Upper lobe of left lung (tissue), 6 donors: ENCODE measurements at places on chromosomes 12 and 14. TPM values are rescaled to one million over a fixed set of nuclear protein-coding genes. Genes with fewer than 3 reads are reported as not detected.

GRCh38 chr12:122024132-122024785 lies 2.6 kb downstream of the BCL7A start:
- H3K27me3 ChIP-seq = no peaks in the 10 kb centered on the region
- no peak for DNase-seq
- no peak overlapping the region for H3K4me3 ChIP-seq
- peak overlapping the region; percentile 78 for H3K27ac ChIP-seq
- no peaks in the 10 kb centered on the region for H3K36me3 ChIP-seq

DNA sequence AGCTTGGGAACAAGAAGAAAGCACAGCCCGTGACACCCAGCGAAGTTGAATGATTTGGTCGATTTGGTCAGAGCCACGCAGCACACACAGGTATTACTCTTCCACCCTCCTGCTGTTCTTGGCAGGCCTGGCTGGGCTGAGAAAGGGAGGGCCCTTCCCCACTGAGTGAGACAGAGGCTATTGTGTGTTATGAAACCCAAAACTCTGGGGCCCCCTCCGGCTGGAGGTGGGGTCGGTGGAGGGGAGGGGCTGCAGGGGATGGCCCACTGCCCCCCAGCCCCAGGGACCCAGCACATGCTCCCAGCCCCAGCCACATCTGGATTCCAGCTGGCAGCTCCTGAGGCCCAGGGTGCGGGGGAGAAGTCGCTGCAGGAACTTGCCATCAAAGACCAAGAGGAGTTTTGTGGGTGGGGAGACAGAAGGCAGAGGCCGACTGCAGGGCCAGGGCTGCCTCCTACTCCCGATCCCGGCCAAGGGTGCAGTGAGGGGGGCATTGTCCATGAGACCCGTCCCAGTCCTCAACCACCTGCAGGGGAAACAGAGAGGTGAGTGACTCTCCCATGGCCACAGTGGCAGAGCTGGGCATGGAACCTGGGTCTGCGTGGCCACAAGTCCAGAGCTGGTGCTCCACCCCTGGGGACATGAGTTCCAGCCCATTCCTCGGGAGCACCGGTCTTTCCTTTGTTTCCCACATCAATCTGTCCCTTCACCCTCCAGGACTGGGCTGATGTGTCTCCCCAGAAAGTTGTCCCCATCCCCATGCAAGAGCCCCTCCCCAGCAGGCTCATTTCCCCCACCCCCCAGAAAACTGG lies 8.7 kb downstream of the TMEM119 start:
- H3K36me3 ChIP-seq = no peaks in the 10 kb centered on the region
- no peaks in the 10 kb centered on the region for H3K27me3 ChIP-seq
- no peak overlapping the region for H3K4me3 ChIP-seq
- H3K27ac ChIP-seq = no peak overlapping the region

DNA sequence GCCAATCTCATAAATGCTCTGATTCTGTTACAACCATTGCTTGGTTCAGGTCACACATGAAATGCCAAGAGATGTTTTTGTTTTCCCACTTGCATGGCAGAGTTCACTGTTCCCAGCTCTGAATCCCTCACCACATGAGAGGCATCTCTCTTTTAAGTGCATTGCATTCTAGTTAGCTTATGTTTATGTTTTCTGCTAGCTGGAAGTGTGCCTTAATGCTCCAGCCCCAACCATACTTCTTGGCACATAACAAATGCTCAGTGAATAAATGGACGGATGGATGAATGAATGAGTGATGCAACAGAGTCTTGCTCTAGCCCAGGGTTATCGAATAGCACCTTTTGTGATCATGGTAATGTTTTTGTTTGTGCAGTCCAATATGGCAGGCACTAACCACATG lies 197.3 kb downstream of the PPM1H start:
- H3K27ac ChIP-seq = no peak overlapping the region
- no peaks in the 10 kb centered on the region for H3K4me1 ChIP-seq
- H3K4me3 ChIP-seq = no peak overlapping the region
- no peaks in the 10 kb centered on the region for H3K27me3 ChIP-seq
- DNase-seq = no peak
- no peaks in the 10 kb centered on the region for H3K36me3 ChIP-seq

Gene CMA1
- total RNA-seq = 1.8 TPM

DNA sequence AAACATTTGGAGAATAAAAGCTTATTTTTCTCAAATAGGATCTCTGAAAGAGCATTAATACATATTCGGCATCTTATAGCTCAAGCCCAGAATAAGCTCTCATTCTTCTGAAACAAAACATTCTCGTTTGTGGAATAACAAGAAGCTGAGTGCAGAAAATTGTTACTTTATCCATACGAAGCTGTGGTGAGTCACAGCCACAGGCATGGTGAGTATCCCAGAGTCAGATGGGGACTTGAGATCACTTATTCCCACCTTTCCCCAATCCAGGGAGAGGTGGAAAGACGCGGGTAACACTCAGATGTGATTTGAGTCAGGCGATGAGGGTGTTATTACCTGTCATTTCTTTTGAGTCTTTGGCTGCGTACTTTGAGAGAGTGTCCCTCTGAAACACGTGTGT lies 214.6 kb upstream of the TMEM132C start:
- H3K27me3 ChIP-seq = no peaks in the 10 kb centered on the region
- no peak overlapping the region for H3K4me3 ChIP-seq
- no peaks in the 10 kb centered on the region for H3K4me1 ChIP-seq
- no peaks in the 10 kb centered on the region for H3K36me3 ChIP-seq
- no peak for DNase-seq

Gene SERPINA5
- total RNA-seq = 1.5 TPM

Gene SLC2A14
- total RNA-seq = not detected

Gene GSG1
- not detected for total RNA-seq

GRCh38 chr14:27409944-27410343 lies 812.1 kb upstream of the NOVA1 start:
- no peaks in the 10 kb centered on the region for H3K4me1 ChIP-seq
- no peak overlapping the region for H3K27ac ChIP-seq
- H3K4me3 ChIP-seq = no peak overlapping the region
- H3K27me3 ChIP-seq = no peaks in the 10 kb centered on the region
- H3K36me3 ChIP-seq = no peaks in the 10 kb centered on the region
- no peak for DNase-seq

Gene HAL
- 5.2 TPM for total RNA-seq

Gene FRS2
- 54.1 TPM for total RNA-seq

Gene TAS2R8
- not detected for total RNA-seq

DNA sequence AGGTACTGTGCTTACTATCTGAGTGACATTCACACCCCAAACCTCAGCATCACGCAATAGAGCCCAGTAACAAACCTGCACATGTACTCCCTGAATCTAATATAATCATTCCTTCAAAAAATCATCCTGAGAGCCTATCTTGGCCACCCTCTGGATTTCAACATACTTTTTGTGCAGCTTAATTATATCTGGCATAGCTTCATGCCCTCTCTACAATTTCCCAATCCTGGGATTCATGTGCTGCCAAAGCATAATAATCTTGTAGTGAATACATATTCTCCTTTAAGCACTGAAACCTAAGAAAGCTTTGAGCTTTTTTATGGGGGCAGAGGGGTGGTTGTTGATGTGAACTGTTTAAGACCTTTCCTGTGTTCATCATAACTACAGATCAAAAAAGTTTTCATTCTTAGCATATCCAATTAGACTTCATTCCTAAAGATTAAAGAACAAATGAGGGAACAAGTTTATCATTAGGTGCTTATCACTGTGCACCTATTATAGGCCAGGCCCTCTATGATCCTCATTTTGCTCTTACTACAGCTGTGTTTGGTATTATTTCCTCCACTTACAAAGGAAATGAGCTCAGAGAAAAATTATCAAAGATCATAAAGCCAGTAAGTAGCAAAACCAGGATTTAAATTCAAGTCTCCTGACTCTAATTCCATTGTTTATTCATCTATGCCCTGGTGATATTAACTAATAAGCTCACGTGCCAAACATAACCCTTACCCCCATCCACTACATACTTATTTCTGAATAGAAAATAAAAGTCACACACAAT lies 51.2 kb downstream of the SINHCAF start:
- no peak overlapping the region for H3K4me3 ChIP-seq
- no peaks in the 10 kb centered on the region for H3K27me3 ChIP-seq
- H3K36me3 ChIP-seq = no peaks in the 10 kb centered on the region
- H3K4me1 ChIP-seq = no peaks in the 10 kb centered on the region

Gene IRAK3
- 65.0 TPM for total RNA-seq

- H3K36me3 ChIP-seq = no peaks in the 10 kb centered on the region
- DNase-seq = peak; percentile 66
- H3K4me3 ChIP-seq = no peak overlapping the region
Observed at GRCh38 chr12:94244165-94245133, 96.1 kb downstream of the PLXNC1 start.

Gene TAS2R13
- total RNA-seq = 3.1 TPM

Gene PLA2G1B
- 101 TPM for total RNA-seq

Gene ANAPC5
- 87.1 TPM for total RNA-seq

DNA sequence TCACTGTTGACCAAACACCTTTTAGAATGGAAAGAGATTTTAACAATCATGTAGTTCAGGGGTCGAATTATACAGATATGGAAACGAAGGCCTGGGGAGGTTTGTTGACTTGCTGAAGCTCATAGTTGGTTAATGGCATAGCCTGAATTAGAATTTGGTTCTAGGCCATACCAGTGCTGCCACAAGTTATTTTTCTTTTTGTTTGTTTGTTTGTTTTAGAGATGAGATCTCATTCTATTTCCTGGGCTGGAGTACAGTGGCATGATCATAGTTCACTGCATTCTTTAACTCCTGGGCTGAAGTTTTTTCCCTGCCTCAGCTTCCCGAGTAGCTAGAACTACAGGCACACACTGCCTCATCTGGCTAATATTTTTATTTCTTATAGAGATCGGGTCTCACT lies 25.4 kb upstream of the ALG10B start:
- no peak overlapping the region for H3K27ac ChIP-seq
- no peak for DNase-seq
- no peaks in the 10 kb centered on the region for H3K36me3 ChIP-seq
- no peak overlapping the region for H3K4me3 ChIP-seq

GRCh38 chr14:81682701-81683100 lies 149.0 kb upstream of the SEL1L start:
- no peak overlapping the region for H3K4me3 ChIP-seq
- no peaks in the 10 kb centered on the region for H3K36me3 ChIP-seq
- no peak overlapping the region for H3K27ac ChIP-seq
- no peak for DNase-seq
- no peaks in the 10 kb centered on the region for H3K27me3 ChIP-seq

Gene LTBR
- total RNA-seq = 84.9 TPM

- no peaks in the 10 kb centered on the region for H3K27me3 ChIP-seq
- no peaks in the 10 kb centered on the region for H3K36me3 ChIP-seq
- H3K27ac ChIP-seq = no peak overlapping the region
- H3K4me3 ChIP-seq = no peak overlapping the region
Observed at GRCh38 chr12:65963862-65964240, 139.6 kb downstream of the HMGA2 start.

- H3K4me1 ChIP-seq = peaks cover 47% of the 10 kb centered on the region
- peak; percentile 98 for DNase-seq
- peak within 1 kb of the TSS; percentile 100 for H3K27ac ChIP-seq
- peak within 1 kb of the TSS; percentile 73 for H3K4me3 ChIP-seq
- H3K27me3 ChIP-seq = no peaks in the 10 kb centered on the region
- no peaks in the 10 kb centered on the region for H3K36me3 ChIP-seq
Observed at GRCh38 chr12:12716793-12717585, at the start of gene CDKN1B. CDKN1B (plus strand) TSS chr12:12717368; CDS start chr12:12717840, 472 bp downstream.

DNA sequence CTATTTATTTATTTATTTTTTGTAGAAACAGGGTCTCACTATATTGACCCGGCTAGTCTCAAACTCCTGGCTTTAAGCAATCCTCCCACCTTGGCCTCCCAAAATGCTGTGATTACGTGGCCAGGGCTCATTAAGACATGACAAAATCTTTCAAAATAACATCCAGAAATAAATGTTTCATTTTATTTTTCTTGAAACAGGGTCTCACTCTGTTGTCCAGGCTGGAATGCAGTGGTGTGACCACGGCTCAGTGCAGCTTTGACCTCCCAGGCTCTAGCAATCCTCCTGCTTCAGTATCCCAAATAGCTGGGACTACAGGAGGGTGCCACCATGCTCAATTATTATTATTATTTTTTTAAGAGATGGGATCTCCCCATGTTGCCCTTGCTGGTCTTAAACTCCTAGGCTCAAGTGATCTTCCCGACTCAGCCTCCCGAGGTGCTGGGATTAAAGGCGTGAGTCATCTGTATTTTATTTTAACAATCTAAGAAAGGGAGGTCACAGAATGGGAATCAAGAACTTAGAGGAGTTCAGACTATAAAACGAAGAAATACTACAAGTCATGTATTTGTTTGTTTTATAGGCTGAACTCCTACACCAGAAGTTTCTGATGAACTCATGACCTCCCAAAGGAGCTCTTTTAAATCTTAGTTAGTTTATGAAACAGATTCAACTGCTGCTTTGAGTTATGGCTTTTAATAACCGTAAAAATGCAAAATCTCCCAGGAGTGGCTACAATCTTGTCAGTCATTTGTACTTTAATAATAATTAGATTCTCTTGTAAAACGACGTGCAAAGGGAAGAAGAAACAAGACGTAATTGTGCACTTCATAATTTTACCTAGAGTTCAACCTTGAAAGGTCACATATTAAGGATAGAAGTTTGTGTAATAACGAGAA lies 2.1 kb upstream of the TMEM263 start:
- H3K27me3 ChIP-seq = no peaks in the 10 kb centered on the region
- no peaks in the 10 kb centered on the region for H3K36me3 ChIP-seq
- no peak overlapping the region for H3K27ac ChIP-seq

GRCh38 chr12:49950273-49951251 lies at the start of gene AQP2:
AQP2 (plus strand) TSS chr12:49950737; CDS start chr12:49950831, 94 bp downstream.
- H3K36me3 ChIP-seq = no peaks in the 10 kb centered on the region
- no peak within 1 kb of the TSS for H3K4me3 ChIP-seq
- no peaks in the 10 kb centered on the region for H3K27me3 ChIP-seq
- no peak within 1 kb of the TSS for H3K27ac ChIP-seq

DNA sequence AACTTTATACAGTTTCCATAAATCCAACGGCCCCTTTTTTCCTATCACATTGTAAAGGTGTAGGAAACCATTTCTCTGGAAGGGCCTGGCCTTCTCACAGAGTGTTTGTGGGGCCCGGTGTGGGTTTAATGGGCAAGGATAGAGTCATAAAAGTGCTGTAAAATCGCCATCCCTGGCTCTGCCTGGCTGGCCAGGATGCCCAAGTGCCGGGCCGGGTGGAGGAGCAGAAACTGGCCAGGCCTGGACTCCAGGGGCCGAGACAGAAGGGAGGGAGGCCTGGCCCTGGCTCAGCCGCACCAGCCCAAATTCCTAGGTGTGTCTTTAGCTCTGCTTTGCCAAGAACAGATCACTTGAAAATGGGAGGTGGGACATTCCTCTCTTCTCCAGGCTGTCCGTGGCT lies 77.1 kb upstream of the DICER1 start:
- no peaks in the 10 kb centered on the region for H3K4me1 ChIP-seq
- H3K36me3 ChIP-seq = no peaks in the 10 kb centered on the region
- no peaks in the 10 kb centered on the region for H3K27me3 ChIP-seq
- no peak for DNase-seq

GRCh38 chr12:119828300-119828699 lies 48.8 kb downstream of the CIT start:
- no peaks in the 10 kb centered on the region for H3K4me1 ChIP-seq
- no peaks in the 10 kb centered on the region for H3K27me3 ChIP-seq
- H3K4me3 ChIP-seq = no peak overlapping the region
- no peak for DNase-seq
- H3K36me3 ChIP-seq = no peaks in the 10 kb centered on the region
- H3K27ac ChIP-seq = no peak overlapping the region

- no peak for DNase-seq
- no peak overlapping the region for H3K4me3 ChIP-seq
- H3K27ac ChIP-seq = no peak overlapping the region
- no peaks in the 10 kb centered on the region for H3K4me1 ChIP-seq
Observed at GRCh38 chr12:84605983-84606382, 306.6 kb downstream of the SLC6A15 start.
